ENCODE measurements at places on chromosomes 2 and 18.

- no peak for DNase-seq
Measured at GRCh38 chr2:105510761-105511528, 112.1 kb upstream of the FHL2 start.

- no peak for DNase-seq
Measured at GRCh38 chr2:35184471-35184870, 1171.1 kb upstream of the CRIM1 start.

GRCh38 chr18:58871514-58872420 is 7.1 kb downstream of the ZNF532 start:
- no peak for DNase-seq

DNA sequence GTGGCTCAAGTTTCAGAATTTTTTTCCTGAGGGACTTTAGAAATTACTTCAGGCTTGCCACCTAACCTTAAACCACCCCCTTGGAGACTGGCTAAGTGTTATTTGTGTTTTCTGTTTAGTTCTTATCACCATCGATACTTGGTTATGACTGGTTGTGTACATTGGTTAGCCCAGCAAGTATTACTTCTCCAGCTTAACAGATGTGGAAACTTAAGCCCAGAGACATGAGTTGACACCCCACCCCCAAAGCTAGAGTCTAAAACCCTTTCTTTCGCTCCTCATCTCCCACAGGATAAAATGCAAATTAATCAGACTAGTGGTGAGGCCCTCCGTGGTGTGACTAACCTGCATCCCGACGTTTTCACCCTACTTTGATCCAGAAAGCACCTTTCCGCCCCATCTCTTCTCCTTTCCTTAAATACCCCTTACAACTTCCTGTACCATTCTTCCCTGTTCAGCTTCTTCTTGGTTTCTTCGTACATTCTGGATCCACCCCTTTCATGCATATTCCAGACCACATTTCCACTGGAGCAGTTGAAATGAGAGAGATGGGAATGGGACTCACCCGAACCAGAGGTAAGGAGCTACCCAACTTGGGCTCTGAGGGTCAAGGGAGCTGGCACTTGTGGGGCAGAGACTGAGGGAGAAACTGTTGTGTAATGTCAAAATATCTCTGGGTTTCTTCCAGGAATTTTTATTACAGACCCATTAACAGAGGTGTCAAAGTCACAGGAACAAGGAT is 819 bp upstream of the MAP3K2 start:
- DNase-seq, result no peak

DNA sequence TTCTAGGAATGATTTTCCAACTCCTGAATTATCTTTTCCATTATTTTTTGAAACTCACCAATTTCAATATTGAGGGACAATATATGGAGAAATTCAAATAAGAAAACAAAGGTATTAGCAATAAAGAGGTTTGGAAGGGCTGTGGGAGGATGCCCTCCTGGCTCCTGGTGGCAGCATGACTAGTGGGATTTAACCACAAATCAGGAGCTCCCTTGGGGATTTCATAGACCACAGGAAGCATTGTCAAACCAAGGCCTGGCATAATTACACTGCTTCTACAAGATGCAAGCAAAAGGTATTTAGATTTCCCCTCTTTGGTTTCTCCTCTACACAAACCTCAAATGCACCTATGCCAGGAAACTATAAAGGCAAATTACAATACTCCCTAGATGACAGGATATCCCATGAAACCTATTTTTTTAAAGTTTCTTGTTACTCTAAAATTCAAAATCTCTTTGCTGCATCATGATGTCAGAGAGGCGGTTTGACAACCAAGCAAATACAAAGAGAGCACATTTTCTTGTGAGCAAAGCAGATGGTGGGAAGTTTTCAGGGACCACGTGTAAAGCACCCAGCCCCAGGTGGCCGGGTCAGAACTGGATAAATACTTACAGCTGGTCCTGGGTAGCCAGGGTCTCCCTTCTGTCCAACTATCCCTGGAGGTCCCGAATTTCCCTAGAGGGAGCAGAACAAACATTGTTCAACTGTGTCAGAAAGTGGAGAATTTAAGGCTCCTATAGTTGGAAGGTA is 67.9 kb downstream of the COL6A3 start:
- DNase-seq, result no peak

- peak; percentile 75 for DNase-seq
Measured at GRCh38 chr2:8488001-8488738, 193.7 kb upstream of the ID2 start.

- DNase-seq, result no peak
Measured at GRCh38 chr18:22171258-22172119, 2.1 kb downstream of the GATA6 start.

GRCh38 chr2:182817558-182817957 is 48.9 kb downstream of the FRZB start:
- DNase-seq, result no peak

GRCh38 chr2:20617892-20618467 is 32.9 kb downstream of the HS1BP3 start:
- no peak for DNase-seq

DNA sequence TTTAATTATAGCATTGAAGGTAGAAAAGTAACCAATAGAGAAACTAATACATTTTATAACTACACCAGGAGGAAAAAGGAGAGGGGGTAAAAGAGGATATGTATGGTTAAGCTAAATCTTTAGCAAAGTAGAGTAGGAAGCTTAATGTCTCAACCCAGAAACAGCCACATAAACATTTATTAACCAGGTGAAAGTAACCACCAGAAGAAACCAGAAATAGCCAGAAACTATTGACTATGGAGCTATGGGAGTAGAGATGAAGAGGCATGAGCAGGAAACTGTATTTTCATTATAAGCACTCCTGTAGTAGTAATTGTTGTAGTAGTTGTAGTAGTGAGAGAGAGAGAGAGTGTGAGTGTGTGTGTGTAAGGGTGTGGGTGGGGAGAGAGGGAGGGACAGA is 617.5 kb upstream of the CHAC2 start:
- no peak for DNase-seq

DNA sequence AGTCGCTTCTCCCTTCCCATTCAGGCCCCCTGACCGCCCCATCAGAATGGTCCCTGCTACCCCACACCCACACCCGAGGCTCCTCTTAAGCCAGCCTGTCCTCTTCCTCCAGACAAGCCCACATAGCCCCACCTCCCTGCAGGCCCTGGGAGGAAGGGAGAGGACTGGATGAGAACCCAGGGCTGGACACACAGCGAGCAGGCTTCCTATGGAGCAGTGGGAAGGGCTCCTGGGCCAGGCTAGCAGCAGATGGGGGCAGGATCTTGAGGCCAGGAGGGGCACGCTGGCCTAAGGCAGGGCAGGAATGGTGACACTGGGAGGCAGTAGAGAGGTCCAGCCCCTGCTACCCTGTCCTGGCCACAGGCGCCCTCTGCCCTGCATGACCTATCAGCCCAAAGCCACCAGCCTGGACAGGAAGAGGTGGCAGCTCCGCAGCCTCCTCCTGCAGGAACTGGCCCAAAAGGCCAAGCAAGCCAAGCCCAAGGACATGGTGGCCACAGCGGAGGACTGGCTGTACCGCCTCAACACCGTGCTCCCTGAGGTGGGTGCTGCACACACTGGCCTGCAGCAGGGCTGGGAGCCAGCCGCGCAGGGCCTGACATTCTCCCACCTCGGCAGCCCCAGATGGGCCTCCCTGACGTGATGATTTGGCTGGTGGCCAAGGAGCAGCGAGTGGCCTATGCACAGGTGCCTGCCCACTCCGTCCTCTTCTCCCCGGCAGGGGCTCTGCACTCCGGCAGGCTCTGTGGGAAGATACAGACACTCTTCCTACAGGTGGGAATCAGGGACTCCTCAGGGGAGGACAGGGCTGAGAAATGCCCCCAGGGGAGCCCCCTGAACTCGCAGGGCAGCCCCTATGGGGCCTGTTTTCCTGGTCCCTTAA is 43.3 kb downstream of the FER1L5 start:
- DNase-seq, result no peak

DNA sequence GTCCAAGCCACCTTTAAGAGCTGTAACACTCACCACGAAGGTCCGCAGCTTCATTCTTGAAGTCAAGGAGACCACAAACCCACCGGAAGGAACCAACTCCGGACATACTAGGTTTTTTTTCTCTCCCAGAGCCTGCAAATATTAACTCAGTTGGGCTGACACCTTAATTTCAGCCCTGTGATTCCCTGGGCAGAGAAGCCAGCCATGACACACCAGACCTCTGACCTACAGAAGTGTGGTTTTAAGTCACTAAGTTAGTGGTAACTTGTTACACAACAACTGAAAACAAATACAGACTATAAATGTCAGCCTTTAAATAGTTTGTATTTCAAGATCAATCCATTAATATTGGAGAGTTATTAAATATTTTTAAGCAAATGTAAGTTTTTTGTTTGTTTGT is 855.1 kb downstream of the TMEM182 start:
- no peak for DNase-seq

DNA sequence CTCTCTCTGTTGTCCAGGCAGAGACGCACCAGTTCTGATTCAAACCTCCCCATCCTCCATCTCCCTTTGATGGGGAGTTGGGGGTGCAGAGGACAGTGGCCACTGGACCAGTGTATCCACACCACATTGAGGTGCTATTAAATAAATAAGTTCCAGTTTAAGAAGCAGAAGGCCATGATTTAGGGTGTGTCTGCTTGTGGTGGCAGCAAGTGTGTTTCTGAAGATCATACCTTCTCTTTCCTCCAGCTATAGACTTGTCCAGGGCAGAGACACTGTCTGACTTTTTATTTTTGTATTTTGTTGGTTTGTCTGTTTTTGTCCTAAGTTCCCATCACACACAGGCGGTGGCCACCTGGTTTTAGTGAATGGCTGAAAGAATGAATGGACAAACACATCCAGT is 16.5 kb upstream of the INO80C start:
- DNase-seq, result no peak

GRCh38 chr2:158783923-158784322 is 11.2 kb upstream of the DAPL1 start:
- no peak for DNase-seq

GRCh38 chr2:176175709-176176607 is 12.5 kb upstream of the HOXD1 start:
- no peak for DNase-seq

DNA sequence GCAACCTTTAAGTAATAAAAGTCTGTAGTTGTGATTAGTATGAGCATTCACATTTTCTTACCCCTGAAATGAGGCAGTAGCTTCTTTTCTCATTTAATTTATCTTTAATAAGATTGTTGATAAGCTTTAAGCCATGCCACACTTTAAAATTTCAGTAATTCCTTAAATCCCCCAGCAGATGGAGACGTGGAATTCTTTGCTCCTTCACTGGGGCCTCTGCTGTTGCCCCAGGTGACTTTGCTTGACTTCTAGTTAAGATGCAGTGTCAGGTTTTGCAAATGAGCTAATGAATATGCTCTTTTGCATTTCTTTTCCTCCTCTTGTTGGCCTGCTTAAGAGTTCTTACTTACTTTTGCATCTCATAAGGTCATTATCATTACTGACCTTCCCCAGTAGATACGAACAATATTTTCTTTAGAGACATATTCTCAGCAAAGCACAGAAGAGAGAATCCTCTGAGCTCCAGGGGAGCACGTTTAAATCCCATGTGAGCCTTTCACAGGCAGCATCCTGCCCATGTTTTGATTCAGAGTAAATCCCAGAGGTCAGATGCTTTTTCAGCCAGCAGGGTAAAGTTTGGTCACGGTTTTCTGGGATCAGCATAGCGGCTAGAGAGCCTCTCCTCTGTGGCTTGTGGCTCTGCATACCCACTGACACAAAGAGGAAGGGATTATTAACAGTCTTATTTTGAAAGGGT is 222.9 kb downstream of the PTPRM start:
- no peak for DNase-seq

DNA sequence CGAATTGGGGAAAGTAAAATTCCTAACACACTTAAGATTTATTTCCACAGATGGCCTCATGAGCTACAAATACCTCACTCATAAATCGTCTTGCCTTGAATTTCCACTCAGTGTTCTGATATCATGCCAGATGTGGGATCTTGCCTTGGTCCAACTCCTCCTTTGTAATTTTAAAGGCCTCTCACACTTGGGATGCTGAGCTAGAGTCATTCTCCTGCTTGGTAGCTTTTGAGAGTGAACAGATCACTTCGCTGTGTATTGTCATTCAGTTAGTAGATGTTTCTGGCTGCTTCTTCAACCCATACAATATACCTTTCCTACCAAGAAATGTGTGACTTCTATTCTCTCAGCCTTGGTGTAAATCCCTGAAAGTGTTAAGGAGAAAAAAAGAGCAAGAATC is 309.2 kb downstream of the NRXN1 start:
- no peak for DNase-seq

- no peak for DNase-seq
Measured at GRCh38 chr2:105324101-105324500, 5.4 kb downstream of the TGFBRAP1 start.

- DNase-seq, result no peak
Measured at GRCh38 chr2:239626961-239627592, 226.3 kb upstream of the HDAC4 start.

DNA sequence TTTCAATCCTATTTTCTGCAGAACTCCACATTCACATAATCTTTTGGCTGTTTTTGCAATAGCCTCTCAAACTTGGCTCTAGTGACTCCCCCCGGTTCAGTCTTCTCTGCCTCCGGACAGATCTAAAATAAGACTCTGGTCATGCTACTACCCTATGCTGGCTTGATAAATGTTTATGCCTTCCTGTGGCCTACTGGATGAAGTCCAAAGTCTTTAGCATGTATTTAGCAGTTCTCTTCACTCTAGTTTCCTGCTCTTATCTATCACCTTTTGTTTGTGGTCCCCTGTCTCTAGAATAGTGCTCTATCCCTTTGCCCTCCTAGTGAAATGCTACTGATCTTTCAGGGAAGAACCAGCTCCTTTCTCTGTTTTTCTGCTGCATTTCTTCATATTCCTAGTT is 14.4 kb downstream of the ADCYAP1 start:
- no peak for DNase-seq

- no peak for DNase-seq
Measured at GRCh38 chr2:23695890-23696751, 230.8 kb downstream of the ATAD2B start.

DNA sequence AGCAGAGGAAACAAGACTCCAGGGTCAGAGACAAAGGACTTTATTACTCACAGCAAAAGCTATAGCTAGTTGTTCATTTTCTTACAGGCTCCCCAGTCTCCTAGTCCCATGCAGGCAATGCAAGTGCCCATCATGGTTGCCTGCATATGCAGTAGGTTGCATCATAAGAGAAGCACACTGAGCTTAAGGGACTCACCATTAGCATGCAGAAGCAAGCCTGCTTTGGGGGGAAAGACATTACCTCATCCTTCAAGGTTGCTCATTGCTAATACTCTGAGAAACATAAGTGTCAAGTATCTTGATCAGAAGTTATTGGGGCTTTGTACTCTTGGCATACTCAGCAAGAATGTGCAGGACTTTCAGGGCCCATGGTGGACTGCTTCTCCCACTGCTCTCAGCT is 114.6 kb upstream of the CCDC68 start:
- no peak for DNase-seq

Data from stimulated activated naive CD4-positive, alpha-beta T cell treated with Interleukin-2 at 50 U/mL for 16 hours (primary cell).